Stimulated activated naive B cell treated with anti-CD40 and anti-IgM and Interleukin-4, amounts not matched to agents 10 μg/mL and 1 μg/mL and 100 μg/mL, for 72 hours (primary cell): ENCODE measurements at places on chromosomes 2 and 18.
A peak's percentile ranks its signal among the peaks of the same experiment; 100 is the strongest.

DNA sequence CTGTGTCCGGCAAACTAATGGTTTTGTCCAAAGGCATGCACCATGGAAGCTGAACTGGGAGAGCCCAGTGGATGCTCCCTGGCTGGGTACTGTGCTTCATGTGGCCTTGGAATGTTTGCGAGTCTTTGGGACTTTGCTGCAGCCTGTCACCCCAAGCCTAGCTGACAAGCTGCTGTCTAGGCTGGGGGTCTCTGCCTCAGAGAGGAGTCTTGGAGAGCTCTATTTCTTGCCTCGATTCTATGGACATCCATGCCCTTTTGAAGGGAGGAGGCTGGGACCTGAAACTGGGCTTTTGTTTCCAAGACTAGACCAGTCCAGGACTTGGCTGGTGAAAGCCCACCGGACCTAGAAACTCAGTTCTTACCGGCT is 1.7 kb downstream of the MARS2 start:
- no peak for DNase-seq

DNA sequence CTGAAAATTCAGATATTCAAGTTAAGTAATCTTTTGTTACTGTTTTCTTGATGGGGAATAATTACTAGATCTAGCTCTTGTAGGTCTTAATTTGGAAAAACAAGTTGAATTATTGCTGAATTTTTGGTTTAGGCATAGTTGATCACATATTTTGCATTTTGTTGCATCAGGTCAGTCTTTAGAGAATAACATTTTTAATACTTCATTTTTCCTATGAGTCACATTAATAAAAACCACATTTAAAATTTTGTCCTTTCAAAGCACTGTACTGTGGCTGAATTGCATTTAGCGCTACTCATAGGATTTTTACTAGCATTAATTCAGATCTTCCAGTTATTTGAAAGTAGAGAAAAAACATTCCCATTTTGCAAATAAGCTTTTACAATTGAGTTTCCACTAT is 23.2 kb downstream of the MAP4K4 start:
- no peak for DNase-seq

DNA sequence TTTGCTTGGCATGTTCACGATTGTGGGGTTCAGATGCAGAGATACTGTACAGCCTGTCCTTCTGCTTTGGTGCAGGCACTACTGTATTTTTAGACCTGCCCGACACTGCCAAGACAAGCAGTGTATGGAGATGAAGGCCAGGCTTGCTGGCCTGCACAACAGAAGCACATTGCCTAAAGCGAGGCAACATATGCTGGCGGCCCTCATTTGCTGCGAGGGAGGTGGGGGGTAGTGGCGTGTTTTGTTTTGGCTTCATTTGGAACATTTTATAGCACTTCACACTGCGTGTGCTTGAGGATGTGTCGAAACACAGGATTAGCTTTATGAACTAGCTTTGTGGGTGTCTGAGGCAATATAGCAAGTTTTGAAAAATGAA is 27.0 kb downstream of the TMEM182 start:
- DNase-seq, result no peak

- DNase-seq, result no peak
Observed at GRCh38 chr2:113230531-113230930, 48.2 kb downstream of the PAX8 start.

DNA sequence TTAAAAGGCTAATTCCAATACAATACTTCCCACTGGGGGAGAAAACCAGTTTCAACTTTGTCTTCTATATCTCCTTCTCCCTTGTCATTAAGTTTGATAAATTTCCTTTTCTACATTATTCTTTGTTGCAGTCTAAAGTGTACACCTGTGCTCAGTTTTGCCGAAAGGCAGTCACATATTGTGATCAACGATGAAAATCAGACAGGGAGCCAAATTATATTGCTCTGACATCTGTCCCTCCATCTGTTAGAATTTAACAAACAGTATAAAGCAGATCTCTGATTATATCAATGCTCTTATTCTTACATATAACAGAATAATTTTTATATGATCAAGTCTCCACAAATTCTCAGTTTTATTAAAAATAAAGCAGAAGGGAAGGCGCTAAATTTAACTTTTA is 496.7 kb downstream of the NRXN1 start:
- no peak for DNase-seq

DNA sequence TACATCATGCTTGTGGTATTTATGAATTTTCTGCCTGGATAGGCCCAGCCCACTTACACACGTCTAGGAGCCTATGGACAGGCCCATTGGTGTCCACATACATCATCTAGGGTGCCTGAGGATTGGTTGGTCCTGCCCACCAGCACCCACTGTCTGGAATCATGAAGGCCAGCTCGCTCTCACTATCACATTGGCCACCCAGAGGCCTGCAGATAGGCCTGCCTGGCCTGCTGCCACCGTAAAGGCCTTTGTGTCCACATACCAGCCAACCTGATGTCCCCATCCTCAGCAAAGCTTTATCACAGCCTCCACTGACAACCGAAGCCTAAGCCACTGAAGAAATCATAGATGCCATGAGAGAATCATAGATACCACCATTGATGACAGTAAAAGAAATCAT is 40.2 kb downstream of the METTL21A start:
- no peak for DNase-seq

- no peak for DNase-seq
Observed at GRCh38 chr18:3086871-3087270, 73.9 kb upstream of the LPIN2 start.

- peak; percentile 82 for DNase-seq
Observed at GRCh38 chr2:206085742-206086445, at the start of gene INO80D. INO80D (minus strand) TSS chr2:206086174; CDS start chr2:206063016, 23,158 bp downstream.

- DNase-seq, result no peak
Observed at GRCh38 chr2:166487171-166487570, 6.9 kb downstream of the SCN7A start.

GRCh38 chr2:237074211-237074993 is 11.3 kb upstream of the COPS8 start:
- DNase-seq, result no peak

- DNase-seq, result no peak
Observed at GRCh38 chr18:3074087-3074486, 61.1 kb upstream of the LPIN2 start.

DNA sequence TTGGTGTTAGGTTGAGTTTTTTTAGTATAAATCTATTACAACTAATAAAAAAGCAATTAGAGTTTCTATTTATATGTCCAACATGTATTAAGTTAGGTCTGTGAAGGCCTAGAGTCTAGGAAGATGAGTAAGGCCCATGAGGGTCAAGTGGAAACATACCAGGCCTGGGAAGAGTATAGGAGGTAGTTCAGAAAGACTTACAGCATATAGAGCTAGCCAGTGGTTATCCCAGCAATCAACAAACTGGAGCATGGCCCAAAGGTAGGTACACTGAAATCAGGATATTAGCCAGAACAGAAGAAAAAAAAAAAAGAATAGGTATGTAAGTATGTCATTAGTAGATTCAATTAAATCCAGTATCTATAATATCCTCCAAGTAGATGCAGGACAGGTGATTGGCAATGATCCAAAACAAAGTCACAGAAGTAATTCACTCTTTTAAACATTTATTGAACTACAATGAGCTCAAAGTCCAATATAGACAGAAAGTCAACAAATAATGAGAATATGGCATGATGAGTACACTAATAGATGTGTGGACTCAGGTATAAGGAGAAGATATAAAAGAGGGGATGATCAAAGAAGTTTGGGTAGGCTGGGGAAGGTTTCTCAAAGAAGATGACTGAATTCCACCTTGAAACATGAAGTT is 70.3 kb downstream of the IKZF2 start:
- no peak for DNase-seq

- DNase-seq, result no peak
Observed at GRCh38 chr2:211033765-211034164, 477.4 kb downstream of the CPS1 start.

DNA sequence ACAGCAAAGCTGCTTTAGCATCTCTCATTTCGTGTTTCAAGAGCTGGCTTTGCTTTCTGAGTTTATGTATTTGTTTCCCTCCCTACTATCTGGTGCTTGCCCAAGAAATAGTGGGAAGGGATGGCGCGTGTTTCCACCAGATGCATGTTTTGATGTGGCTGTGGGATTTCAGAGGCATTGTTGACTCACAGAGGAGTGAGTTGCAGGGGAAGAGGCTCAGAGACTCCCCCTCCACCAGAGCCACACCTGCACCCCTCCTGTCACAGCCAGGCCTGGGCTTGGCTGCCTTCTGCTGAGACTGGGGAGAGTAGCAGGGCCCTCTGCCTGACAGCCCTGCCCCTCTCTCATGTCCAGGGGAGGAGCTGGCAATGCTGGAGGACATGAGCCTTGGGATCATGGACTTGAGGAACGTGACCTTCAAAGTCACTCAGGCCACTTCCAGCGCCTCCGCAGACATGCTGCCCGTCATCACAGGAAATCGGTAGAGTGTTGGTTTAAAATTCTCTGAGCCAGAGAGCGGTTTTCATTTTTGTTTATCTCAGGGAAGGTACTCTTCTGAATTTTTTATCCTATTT is 42.9 kb downstream of the COA5 start:
- no peak for DNase-seq

DNA sequence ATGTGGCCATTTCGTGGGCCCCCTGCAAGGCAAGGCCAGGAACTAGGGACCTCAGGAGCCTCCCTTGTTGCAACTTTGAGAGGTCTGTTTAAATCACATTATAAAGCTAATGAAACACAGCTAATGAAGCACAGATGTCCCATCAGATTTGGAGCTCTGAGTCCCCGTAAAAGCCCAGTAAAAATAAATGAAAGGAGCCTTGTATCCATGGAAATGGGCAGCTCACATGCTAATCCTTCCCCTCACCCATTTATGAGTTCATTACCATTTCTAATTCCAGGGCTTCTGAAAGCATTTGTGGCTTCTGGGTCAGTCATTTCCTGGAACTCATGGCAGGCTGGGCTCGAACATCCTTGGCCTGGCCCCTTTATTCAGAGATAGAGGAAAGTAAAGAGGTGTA is 274.8 kb downstream of the SS18 start:
- no peak for DNase-seq

GRCh38 chr2:46332686-46333281 is 35.6 kb downstream of the EPAS1 start:
- no peak for DNase-seq

DNA sequence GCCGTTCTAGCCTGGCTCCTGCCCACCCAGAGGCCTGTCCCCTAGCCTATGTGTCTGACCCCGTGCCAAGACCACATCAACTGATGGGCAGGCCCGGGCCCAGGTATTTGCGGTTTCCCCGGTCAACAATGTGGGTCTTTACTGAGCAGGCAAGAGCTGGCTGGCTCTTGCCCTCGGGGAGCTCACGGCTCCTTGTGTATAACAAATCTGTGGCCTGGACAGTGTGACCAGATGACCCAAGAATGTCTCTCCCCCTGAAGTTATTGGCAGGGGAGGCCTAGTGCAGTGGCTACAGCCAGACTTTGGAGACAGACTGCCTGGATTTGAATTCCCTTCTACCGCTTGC is 179.6 kb downstream of the KLHL29 start:
- DNase-seq, result no peak

DNA sequence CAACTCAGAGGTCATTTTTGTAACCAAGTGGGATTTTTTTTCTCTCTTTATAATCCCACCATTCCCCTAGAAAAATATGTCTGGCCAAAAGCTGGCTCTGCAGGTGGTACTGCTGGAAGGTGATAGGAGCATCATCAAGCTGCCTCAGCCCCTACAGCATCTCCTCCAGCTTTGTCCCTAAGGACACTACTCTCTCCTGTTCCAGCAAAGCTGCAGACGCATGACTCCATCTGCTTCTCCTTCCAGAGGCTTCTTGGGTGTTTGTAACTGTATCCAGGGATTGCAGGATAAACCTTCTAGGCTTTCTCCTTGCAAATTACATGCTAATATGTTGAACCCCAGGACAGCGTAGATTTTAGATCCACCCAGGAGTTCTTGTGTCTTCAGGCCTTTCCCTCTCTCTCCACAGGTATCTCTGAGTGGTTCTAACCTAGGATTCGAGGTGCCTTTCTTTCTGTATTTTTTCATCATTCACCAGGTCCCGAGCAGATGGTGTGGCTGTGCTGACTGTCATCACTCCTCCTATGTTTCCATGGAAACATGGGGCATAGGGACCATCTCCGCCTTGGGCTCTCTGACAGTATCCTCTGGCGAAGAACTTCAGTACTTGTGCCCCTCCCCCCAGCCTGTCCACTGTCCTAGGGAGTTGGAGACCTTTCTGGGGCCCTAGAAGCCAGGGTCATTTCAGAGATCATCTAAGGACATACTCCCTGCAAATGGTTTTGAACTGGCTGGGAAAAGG is 34.3 kb downstream of the AFF3 start:
- DNase-seq, result no peak

- DNase-seq, result no peak
Observed at GRCh38 chr2:2575181-2575577, 244.1 kb upstream of the MYT1L start.

- no peak for DNase-seq
Observed at GRCh38 chr18:45342166-45342565, 273.1 kb upstream of the SLC14A2 start.

DNA sequence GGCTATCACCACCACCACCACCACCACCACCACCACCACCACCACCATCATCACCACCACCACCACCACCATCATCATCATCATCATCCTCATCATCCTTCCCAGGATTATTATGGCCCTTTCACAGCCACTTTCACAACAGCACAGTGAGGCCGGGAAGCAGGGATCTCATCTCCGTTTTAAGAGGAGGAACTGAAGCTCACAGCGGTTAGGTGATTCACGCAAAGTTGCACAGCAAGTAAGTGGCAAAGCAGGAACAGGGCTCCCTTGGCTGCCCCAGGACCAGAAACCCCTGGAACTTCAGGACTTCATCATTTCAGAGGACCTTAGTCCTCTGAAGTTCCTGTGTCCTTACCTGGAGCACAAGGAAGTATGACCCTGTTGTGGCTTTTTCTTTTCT is 26.8 kb downstream of the MRPL35 start:
- no peak for DNase-seq

DNA sequence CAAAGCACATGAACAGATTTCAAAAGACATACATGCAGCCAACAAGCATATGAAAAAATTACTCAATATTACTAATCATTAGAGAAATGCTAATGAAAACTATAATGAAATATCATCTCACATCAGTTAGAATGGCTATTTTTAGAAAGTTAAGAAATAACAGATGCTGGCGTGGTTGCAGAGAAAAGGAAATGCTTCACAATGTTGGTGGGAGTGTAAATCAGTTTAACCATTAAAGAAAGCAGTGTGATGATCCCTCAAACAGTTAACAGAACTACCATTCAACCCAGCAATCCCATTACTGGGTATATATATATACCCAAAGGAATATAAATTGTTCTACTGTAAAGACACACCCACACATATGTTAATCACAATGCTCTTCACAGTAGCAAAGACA is 117.7 kb upstream of the SETBP1 start:
- no peak for DNase-seq
